Pulmonary artery endothelial cell (primary cell): ENCODE measurements at places on chromosomes 6 and 20.

- no peak for DNase-seq
Observed at GRCh38 chr6:47478233-47479139, 897 bp downstream of the CD2AP start.

GRCh38 chr20:21048841-21049273, 57.3 kb downstream of the LINC00237 start:
- DNase-seq, result no peak

DNA sequence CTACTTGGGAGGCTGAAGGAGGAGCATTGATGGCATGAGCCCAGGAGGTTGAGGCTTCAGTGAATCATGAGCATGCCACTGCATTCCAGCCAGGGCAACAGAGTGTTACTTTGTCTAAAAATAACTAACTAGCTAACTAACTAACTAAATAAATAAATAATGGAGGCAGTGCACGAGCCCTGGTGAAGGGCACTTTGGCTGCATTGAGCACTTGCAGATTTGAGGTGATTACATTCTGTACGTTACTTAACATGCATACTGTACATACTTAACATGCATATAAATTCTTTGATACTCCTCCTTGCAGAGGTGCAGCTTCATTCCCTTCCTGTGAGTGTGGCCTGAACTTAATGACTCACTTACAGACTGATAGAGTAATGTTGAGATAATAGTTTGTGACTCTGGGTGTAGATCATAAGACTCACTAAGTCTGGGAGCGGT, 10.7 kb downstream of the HLA-A start:
- no peak for DNase-seq

DNA sequence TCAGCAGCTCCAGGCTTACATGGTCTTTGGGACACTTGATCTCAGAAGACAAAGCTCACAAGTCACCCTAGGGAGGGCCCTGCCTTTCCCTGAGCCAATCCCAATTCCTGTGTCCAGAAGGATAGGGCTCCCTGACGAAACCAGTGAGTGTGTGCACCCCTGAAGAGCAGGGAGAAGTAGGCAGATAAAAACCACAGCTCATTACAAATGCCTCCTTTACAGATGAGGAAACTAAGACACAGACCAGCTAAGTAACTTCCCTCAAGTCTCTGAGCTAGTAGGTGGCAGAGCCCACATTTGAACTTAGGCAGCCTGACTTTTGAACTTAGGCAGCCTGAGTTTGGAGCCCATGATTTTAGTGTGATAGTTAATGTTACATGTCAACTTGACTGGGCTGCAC, 6.7 kb upstream of the ZFAND3 start:
- DNase-seq, result no peak

- no peak for DNase-seq
Observed at GRCh38 chr6:149077208-149077607, 240.3 kb upstream of the TAB2 start.

- DNase-seq, result no peak
Observed at GRCh38 chr6:121544691-121545090, 109.2 kb downstream of the GJA1 start.

DNA sequence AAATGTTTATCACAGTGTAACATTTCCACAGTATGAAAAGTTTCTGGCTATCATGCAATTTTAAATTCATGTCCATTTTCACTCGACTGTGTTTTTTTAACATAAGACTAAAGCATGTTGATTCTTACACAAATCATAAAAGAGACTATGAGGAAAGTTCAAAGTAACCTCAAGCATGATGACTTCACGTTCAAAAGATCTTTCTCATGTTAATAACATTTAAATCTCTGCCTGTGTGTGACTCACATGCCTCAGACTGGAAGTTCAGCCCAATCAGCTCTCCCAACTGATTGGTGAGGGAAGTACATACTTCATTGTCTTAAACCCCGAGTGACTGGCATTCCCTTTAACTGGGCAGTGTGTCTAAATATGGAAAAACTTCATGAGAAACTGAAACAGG, 37.4 kb downstream of the ATXN1 start:
- peak; percentile 84 for DNase-seq

DNA sequence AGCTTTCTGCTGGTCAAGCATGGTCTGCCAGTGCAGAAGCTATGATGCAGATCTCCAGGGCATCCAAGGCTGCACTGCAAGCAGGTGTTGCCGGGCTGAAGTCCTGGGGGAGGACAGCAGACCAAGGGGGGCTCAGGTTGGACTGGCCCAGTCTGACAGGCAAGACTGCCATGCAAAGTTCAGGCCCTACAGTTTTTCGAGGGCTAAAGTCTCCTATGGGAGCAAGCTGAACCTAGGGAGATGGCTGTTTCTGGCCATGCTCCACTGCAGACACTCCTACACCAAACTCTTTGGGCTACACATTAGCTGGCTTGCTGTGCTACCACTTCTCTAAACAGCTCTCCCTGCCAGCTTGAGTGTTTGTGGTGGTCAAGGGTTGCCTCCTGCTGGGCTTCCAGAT, 130.0 kb upstream of the SYNCRIP start:
- DNase-seq, result no peak

- no peak for DNase-seq
Observed at GRCh38 chr20:63846128-63846771, 15.0 kb upstream of the ABHD16B start.

DNA sequence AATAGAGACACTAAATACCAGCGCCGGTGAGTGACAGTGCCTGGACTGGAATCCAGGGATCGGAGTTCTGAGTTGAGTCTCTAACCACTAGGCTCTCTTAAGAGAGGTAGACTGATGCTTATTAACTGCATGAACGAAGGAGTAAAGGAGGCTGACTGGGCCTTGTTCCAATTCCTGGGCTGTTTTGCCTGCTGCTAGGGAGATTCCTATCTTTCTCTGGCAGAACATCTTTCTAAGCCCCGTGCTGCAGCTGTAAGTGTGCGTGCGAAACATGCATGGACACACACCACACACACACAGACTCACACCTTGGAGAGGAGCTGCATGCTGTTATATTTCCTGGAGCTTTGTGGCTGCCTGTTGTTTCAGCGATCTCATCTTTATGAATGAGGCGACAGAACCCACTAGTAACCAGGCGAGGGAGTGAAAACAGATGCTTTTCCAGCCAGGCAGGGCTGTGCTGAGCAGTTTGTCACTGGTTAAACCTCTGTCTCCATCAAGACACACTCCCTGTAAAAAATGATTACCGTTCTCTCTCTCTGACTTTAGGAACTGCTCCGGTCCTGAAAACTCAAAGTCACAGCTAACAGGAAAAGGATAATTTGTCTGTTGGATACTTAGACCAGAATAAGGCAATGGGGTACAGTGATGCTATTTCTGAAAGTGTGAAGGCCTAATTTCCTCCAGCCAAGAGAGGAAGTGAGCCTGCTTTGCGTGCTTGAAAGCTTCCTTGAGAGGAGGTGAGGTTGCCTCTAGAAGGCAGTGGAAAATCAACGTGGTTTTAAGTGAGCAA, 157.4 kb upstream of the ZNF217 start:
- no peak for DNase-seq

DNA sequence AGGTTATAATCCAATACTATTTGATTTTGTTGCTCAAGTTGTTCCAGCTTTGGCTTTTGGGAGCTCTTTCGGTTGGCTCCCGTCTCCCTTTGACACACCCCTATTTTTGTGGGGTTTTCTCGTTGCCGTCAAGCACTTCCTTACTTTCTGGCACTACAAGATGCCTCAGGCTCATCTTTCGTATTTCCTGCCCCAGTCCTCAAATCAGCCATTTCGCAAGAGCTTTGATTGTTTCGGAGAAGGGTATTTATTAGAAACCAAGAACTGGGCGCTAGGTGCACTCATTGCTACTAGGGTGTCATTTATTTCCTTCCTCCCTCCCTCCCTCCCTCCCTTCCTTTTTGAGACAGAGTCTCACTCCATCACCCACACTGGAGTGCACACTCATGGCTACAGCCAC, 13.3 kb upstream of the SOX12 start:
- DNase-seq, result no peak

DNA sequence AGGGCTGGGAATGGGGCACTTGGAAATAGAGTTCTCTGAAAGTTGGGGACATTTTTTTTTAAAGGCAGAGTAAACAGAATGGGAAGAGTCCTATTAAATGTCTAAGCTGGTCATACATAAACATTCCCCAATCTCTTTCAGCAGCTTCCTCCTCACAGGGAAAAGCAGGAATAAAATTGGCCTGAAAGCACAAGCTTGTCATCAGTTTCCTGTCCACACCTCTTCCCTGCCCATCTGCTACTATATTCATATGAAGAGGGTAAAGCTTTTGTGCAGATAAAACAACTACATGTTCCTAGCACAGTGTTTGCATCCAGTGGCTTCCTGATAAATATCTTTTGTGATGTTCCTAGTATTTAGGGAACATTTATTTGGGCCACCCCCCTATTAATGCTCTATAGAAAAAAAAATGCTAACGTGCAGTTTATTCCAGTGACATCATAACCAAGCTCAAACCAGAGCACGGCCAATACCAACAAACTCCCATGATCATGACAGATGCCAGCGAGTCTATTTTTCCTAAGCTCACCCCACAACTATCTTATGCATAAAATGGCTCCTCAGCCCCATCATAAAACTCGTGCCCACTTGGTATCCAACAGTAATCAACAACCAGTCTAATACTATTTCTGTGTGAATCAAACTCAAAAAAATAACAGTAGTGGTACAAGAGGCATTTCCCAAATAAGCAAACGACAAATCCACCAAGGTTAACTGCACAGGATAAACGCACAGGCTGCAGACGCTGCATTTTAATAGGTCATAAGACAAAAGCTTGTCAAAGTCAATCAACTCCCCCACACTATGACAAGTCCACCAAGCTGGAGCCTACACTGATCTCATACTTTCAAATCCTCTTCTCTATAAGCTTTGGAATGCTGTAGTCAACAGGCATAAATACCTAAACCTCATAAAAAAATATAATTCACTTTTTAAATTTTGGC, 95.3 kb downstream of the EPB41L2 start:
- no peak for DNase-seq

GRCh38 chr6:157322792-157323254, 496 bp downstream of the TMEM242 start:
- no peak for DNase-seq

DNA sequence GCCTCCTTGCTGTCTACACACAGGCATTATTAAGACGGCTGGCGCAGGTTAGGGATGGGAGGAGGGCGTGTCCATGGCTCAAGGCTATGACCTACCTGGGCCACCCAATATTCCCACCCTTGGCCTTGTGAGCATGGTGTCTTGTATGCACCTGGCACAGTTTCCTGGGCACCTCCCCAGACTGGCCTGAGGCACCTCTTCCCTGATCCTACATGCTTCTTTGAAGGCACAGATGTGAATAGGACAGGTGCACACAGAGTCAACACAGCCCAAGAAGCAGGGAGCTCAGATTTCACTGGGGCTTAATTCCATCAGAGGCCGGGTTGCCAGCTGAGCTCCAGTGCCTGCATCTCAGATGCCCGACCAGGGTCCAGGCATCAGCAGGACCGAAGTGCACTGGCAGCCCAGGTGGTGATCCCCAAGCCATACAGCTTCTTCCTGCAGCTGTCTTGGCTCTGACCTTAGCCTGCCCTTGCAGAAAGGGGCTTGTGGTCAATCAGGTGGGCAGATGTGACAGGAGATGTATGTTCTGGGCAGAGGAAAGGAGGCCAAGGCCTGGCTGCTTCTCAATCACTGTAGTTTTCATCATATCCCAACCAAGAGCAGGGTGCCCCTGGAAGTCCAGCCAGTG, 287.7 kb downstream of the CLIC5 start:
- DNase-seq, result no peak

DNA sequence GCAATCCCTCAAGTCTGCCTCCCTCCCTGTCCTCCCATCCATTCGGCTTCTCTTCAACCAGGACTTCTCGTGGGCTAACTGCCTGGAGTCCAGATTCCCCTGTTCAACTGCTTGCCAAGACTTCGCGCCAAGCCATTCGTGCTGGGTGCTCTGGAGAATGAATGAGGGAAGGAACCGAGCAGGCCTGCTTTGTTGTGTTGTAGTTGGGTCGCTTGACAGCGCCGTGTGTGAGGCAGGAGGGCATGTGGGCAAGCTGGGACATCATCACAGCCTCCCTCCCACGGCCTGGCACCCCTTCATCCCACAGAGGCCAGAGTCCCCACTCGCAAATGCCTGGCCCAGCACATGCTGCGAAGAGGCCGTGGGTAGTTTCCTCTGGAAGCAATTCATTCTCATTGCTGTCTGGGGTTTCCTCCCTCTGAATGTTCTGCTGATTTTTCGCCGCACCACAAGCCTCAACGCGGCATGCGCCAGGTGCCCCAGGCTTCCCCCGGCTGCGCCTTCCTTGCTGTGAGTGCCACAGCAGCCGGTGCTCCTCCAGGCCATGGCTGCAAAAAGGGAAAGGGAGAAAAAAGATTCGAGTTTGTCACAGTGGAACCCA, 336.0 kb downstream of the QKI start:
- DNase-seq, result no peak

DNA sequence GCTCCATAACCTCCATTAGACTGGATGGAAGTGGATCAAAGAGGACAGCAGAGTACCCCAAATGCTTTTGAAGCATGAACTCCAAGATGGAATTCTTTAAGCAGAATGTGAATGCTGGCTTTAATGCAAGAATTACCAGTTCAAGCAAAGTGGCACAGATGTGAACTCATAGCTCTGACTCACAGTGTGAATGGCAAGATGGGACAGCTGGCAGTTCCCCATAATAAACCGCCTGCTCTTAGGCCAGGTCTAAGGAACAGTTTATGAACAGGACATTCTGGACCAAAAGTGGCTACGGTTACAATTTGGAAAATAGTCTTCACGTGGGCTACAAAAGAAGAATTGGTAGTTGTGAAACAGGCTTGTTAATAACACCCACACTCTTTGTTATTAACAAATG, 76.5 kb downstream of the SPTLC3 start:
- DNase-seq, result no peak

DNA sequence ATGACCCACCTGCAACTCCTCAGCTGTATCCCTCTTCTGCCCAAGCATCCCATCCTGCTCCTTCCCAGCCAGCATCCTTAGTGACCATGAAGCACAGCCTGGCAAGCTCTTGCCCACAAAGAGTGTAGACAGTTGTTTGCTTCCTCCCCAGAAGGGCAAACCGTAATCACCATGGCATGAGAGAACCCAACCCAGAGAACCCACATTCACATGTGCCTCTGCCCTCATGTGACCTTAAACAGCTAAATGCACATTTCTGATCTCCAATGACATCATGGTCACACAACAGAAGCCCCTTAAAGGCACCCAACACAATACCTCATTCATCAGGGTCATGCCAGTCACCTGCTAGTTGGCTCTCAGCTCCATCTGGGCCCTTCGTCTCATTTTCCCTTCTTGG, 162.8 kb upstream of the CDYL start:
- no peak for DNase-seq
